Left renal cortex interstitium (tissue), 4 donors: ENCODE measurements at places on chromosomes 16 and 17. TPM values are rescaled to one million over a fixed set of nuclear protein-coding genes. Genes with fewer than 3 reads are reported as not detected.

CORO6 gene
- 3.9 TPM for polyA plus RNA-seq

TPSG1 gene
- polyA plus RNA-seq, result 1.1 TPM

DNA sequence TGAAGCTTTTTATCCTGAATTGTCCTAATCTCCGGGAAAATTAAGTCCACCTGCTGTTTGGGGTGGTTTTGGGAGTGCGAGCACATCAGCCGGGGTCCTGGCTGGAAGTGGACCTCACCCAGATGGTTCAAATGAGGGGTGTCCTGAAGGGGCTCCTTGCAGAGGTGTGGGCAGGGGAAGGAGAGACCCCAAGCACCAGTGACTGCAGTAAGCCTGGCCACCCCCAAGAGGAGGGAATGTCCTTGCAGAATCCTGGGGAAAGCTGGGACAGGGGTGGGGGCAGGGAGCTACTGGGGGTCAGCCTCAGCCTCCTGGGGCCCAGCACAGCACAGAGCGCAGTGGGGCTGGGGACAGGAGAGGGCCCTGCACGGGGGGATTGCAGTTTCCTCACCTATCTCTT lies 29.4 kb downstream of the NAGPA start:
- no peak for DNase-seq

GRCh38 chr16:67169642-67170167 lies 633 bp upstream of the NOL3 start:
- DNase-seq, result no peak

- DNase-seq, result no peak
Observed at GRCh38 chr17:76171706-76172105, 30.7 kb upstream of the FOXJ1 start.

SP6 gene
- 3.5 TPM for polyA plus RNA-seq

GRCh38 chr16:30637944-30638343 lies 12.8 kb upstream of the PRR14 start:
- DNase-seq, result no peak

- peak; percentile 74 for DNase-seq
Observed at GRCh38 chr17:60601447-60602384, 1.7 kb downstream of the PPM1D start.

CCL8 gene
- 0.16 TPM for polyA plus RNA-seq

DNA sequence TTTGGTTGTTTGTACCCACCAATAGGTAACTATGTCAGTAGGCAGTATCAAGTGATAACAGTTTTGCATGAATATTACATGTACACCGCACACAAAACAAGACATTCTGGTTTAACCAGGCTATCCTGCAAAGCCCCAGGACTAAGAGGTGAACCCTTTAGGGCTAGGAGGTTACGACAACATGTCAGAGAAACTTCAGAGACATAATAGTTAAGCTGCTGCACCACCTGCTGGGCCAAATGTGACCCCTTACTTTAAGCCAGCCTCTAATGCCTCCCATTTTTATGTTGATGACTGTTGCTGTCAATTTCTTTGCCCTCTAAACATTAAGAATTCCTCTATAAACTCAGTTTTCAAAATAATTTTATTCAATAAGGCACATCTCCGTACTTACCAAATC lies 15.4 kb downstream of the SRP68 start:
- no peak for DNase-seq

KRTAP4-4 gene
- polyA plus RNA-seq, result not detected

- no peak for DNase-seq
Observed at GRCh38 chr17:27475070-27475673, 18.9 kb downstream of the KSR1 start.

DNA sequence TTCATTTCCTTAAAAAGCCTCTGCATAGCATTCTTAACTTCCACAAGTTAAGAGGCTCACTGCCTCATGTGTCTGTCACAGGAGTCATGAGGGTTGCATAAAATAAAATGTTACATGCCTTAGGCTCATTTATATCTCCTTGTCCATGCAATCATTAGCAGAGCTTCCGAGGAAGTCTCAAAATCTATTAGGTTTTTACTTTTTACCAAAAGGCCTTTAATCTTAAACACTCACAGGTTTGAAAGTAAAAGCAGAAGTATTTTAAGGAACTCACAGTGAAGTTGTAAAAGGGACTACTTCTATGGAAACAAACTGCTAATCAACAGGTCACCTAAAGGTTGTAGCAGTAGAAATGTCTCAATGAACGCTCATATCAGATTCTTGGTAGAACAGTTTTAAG lies 5.2 kb upstream of the ATP6V0A1 start:
- DNase-seq, result no peak

FN3K gene
- 40.3 TPM for polyA plus RNA-seq

RAPGEFL1 gene
- polyA plus RNA-seq, result 17.1 TPM

SBK1 gene
- polyA plus RNA-seq, result 17.5 TPM

DNA sequence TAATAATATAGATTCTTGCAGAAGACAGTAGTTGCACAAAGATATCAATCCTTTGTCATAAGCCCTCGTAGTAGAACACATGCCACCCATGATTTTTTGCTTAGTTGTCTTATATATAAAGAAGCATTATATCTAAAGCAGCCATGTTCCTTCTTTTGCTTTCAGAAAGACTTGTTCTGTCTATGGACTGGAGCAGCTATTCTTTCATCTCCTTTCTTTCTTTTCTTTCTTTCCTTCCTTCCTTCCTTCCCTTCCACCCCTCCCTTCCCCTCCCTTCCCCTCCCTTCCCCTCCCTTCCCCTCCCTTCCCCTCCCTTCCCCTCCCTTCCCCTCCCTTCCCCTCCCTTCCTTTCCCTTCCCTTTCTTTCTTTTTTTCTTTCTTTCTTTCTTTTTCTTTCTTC lies 104.0 kb upstream of the HS3ST4 start:
- DNase-seq, result no peak

DNA sequence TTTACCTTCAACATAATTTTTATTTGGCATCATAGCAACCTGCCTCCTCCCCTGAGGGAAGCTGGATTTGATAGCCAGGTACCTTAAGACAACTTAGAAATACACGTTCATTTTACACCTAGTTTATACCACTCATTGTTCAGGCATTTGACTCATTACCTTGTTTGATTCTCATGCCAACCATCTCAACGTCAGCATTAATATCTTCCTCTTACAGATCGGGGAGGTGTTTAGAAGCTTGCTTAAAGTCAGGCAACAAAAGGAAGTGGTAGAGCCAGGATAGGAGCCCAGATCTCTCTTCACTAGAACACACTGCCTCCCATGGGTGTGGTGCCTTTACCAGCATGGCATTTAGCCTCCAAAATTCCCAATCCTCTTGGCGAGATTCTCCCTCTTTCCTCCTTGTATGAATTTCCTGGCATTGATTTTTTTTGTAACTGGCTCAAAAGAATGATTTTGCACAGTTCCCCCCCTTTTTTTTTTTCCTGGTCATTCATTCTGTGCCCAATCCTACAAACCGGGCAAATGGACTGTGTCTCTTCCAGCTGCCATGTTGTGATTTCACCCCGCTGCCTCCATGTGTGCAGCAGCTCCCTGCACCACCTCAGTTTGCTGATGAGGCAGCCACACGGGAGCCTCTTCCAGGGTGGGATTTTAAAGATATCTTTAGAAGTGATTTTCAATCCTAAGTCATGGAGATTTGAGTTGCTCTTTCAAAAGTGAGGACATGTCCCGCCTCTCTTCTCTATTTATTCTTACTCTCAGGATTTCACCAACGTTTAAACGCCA lies 383.6 kb downstream of the UTP18 start:
- no peak for DNase-seq

GRCh38 chr16:12162151-12162985 lies 185.8 kb downstream of the SNX29 start:
- DNase-seq, result no peak

DNA sequence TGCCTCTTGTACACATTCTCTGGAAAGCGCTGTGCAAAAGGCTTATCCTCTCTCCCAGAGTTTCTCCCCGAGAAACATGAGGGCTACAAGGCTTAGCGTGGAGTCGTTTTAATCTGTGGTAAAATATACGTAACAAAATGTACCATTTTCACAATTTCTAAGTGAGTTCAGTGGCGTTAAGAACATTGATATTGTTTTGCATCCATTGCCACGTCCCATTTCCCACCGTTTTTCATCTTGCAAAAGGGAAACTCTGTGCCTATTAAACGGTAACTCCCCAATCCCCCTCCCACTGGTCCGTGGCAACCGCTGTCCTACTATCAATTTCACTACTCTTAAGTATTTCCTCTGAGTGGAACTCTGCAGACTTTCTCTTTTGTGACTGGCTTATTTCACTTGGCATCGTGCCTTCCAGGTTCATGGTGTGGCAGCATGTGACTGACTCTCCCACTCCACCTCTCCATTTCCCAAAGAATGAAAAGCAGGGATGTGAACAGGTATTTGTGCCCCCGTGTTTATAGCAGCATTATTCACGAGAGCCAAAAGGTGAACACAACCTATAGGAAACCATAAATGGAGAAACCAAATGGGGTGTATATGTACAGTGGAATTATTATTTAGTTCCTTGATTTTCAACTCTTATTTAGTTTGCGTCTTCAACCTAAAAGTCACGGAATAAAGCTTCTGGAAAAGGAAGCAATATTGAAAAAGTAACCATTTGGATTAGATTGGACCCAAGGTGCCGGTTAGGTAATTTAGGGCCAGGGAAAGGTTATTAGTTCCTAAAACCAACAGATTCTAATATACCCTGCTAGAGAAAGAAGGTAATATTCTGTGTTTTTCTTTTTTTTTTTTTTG lies 1.1 kb upstream of the USP32 start:
- no peak for DNase-seq

GRCh38 chr16:50889746-50890145 lies 147.9 kb downstream of the CYLD start:
- DNase-seq, result no peak

GRCh38 chr17:61402073-61402541 lies 2.5 kb downstream of the TBX2 start:
- no peak for DNase-seq

ABCC12 gene
- polyA plus RNA-seq, result not detected

- DNase-seq, result no peak
Observed at GRCh38 chr17:17151541-17151940, 54.6 kb downstream of the PLD6 start.

CRYBA1 gene
- not detected for polyA plus RNA-seq

DNA sequence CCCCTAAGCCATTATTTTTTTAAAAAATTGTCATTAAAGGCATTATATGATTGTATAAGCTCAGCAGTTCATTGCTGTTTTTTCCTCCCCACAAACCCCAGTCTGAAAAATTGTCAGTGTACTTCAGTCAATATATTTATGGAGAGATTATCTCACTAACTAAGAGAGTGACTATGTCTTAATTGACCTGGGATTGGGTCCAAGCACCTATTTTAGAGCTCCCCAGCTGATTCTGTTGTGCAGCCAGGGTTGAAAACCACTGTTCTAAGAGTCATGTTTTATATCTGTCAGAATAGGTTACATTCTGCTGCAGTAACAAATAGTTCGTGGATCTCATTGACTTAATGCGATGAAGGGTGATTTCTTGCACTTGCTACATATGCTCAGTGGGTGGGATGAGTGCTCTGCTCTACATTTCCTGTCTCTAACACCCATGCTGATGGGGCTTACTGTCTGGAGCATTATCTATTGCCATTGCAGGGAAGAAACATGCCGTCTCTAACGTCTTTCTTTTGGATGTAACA lies 171.2 kb upstream of the MPHOSPH6 start:
- no peak for DNase-seq

DNA sequence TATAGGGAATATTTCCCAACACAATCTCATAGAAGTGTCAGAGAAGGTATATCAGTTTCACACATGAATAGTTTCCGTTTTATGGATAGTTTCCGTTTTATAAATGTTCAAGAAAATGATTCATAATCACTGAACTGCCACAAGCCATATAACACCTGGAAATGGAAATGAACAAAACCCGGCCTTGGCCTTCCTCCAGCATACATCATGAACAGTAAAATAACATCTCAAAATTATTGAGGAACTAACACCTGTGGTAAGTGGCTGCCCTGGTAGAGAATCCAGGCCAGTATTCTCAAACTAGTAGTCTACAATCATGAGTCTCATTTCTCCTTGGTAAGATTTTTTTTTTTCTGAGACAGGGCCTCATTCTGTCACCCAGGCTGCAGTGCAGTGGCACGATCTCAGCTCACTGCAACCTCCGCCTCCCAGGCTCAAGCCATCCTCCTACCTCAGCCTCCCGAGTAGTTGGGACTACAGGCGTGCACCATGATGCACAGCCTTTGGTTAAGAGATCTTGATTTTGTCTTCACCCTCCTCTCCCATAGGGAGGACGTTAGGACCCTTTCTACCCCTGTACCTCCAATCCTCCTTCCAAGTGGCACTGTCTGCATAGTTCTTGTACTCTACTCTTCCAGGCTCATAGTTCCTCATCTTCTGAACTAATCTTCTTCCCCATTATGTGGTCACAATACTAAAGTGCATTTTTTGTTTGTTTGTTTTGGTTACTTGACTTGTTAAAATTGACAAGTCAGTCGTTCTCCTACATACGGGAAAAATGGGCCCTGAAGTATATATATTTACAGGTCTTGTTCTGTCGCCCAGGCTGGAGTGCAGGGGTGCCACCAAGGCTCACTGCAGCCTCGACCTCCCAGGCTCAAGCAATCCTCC lies 15.0 kb upstream of the RGS9 start:
- no peak for DNase-seq

DNA sequence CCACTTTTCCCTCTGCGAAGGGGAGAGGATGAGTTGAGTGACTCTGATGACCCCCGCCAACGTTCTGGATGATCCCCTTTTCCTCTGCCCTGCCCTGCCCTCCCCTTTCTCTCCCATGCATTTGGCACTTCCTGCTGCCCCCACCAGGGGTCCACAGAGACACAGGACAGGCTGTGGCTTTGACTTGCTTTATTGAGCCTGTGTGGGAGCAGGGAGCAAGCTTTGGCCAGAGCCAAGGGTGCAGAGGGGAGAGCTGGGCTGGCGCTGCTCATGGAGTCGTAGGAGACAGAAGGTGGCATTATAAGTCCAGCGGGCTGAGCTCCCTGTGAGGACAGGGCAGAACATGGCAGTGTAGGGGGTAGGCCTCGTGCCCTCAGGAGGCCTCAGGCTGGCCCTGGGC lies 1.6 kb downstream of the PPY start:
- no peak for DNase-seq

ERBB2 gene
- polyA plus RNA-seq, result 194 TPM

DNA sequence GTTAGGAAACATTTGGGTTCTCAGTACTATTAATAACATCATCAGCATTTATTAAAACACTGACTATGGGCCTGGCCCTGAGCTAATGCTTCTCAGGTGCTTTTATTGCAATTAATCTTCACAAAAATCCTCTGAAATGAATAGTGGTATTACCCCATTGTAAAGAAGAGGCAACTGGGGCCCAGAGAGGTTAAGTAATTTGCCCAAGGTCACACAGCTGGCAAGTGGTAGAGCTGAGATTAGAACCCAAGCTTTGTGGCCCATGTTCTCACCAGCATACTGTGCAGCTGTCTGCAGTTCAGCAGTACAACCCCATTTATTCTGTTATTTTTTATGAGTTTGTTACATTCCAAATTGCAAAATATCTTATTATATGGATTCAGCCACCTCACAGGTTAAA lies 82.3 kb downstream of the TBC1D16 start:
- no peak for DNase-seq

DNA sequence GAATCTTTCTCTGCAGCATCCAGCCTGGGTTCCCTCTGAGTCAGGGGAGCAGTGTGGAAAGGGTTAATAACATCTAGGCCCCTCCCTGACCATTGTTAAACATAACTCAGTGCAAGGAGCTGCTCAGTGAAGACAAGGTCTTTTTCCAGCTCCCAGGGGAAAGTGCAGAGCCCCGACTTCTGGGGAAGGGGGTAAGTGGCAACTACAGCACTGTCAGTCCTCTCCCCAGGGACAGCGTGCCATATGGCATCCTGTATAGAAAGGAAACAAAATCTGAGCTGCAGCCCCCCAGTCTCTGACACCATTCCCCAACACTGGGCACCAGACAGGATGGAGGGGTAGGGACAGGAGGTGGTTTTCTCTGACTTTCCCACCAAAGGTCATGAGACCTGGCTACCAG lies 7.8 kb downstream of the MRPL27 start:
- no peak for DNase-seq
